GM12878 (cell line): ENCODE measurements at places on chromosomes 6 and 20.

GRCh38 chr6:15343490-15344191, 97.8 kb downstream of the JARID2 start:
- DNase-seq, result no peak

GRCh38 chr6:163603395-163603794, 188.9 kb downstream of the QKI start:
- DNase-seq, result no peak

- DNase-seq, result no peak
Measured at GRCh38 chr6:131931063-131931750, 20.0 kb downstream of the CCN2 start.

GRCh38 chr6:138769102-138769676, 4.4 kb upstream of the CCDC28A start:
- DNase-seq, result no peak

DNA sequence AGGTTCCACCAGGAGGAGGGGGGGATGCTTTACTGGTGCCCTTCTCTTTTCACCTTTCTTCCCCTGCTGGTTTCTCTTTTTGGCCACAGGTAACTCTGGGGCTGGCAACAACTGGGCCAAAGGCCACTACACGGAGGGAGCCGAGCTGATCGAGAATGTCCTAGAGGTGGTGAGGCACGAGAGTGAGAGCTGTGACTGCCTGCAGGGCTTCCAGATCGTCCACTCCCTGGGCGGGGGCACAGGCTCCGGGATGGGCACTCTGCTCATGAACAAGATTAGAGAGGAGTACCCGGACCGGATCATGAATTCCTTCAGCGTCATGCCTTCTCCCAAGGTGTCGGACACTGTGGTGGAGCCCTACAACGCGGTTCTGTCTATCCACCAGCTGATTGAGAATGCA, 4.4 kb downstream of the TUBB1 start:
- DNase-seq, result no peak

DNA sequence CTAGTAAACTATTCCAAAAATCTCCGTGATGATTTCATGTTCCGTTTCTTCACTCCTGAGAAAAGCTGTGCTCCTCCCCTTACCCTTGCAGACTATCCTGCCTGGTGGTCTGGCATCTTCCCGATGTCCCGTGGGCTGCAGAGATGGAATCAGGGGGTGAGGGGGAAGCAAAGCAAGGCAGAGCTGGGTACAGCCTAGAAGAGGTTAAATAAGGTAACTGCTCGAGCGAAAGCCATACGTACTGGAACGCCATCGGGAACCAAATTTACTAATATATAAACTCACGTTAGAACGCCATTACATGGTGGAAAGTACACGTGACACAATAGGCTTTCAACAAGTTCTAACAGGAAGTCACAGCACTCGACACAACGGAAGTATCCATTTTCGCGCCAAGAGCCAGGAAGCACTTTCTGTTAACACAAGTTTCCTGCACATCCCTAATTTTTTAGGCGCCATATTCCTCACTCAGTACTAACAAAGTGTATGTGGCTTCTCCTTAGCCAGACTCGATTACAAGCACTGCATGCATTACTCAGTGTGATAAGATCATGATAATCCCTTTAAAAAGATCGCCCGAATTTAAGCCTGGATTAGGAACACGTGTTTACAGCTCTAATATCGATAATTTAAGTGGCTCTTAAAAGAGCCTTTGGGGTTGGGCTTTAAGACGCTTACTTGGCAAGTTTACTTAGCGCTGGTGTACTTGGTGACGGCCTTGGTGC, 101.6 kb upstream of the PRSS16 start:
- peak; percentile 84 for DNase-seq

- DNase-seq, result no peak
Measured at GRCh38 chr6:21228411-21228810, 365.1 kb upstream of the SOX4 start.

DNA sequence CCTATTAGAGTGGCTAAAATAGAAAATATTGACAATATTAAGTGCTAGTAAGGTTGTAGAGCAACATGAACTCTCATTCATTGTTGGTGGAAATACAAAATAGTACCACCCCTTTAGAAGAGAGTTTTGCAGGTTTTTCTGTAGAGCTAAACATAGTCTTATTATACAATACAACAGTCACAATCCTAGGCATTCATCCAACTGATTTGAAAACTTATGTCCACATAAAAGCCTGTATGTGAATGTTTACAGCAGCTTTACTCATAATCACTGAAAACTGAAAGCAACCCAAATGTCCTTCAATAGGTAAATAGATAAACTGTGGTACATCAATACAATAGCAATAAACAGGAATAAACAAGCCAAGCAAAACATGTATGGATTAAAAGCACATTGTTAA, 162.6 kb upstream of the PRND start:
- no peak for DNase-seq

- DNase-seq, result no peak
Measured at GRCh38 chr20:52768694-52769093, 203.5 kb upstream of the TSHZ2 start.

- no peak for DNase-seq
Measured at GRCh38 chr20:49680484-49680883, 33.2 kb downstream of the B4GALT5 start.

GRCh38 chr6:15791448-15792181, 128.8 kb upstream of the DTNBP1 start:
- no peak for DNase-seq

- no peak for DNase-seq
Measured at GRCh38 chr6:36516988-36517387, 30.3 kb downstream of the STK38 start.

DNA sequence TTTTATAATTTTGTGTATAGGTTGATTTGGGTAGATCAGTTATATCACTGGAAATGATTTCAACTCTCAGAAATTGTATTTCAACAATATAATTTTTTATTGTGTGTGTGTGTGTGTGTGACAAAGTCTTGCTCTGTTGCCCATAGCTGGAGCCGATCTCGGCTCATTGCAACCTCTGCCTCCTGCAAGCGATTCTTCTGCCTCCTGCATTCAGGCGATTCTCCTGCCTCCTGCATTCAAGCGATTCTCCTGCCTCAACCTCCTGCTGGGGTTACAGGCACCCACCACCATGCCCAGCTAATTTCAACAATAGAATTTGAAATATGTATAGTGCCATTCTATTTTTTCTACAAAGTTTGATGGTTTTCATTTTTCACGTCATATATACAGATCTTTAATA, 24.1 kb downstream of the AFDN start:
- DNase-seq, result no peak

DNA sequence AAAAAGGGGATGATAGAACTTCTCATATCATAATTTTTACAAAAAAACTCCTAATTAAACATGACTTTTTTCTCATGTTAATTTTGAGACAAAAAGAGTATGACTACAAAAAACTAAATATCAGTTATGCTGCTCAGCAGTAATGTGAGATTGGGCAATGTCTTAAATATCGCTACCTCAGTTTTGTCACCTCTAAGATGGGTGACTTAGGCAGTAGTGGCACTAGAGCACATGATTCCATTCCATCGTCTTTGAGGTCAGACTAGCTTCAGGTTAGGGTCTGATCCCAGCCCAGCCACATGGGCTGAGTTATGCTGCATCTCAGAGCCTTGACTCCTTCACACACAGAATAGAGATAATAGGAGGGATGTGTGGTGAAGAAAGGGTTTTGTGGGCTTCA, 11.0 kb downstream of the DCBLD1 start:
- no peak for DNase-seq

DNA sequence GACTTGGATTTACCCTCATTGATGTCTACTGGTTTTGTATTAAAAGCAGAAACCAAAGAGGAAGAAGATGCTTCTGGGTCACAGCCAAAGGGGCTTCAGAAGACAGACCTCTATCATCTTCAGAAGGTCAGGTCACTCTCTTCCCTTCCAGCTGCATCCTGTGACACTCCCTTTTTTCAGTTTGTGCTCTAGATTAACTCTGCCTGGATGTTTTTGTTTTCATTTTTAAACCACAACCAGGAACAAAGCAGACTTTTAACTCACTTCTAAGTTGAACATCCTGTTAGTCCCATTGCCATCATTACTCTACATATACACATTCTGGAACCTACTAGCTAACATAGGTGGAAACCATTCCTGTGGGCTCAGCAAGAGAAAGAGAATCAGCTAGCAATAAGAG, 45.2 kb downstream of the AKIRIN2 start:
- no peak for DNase-seq

DNA sequence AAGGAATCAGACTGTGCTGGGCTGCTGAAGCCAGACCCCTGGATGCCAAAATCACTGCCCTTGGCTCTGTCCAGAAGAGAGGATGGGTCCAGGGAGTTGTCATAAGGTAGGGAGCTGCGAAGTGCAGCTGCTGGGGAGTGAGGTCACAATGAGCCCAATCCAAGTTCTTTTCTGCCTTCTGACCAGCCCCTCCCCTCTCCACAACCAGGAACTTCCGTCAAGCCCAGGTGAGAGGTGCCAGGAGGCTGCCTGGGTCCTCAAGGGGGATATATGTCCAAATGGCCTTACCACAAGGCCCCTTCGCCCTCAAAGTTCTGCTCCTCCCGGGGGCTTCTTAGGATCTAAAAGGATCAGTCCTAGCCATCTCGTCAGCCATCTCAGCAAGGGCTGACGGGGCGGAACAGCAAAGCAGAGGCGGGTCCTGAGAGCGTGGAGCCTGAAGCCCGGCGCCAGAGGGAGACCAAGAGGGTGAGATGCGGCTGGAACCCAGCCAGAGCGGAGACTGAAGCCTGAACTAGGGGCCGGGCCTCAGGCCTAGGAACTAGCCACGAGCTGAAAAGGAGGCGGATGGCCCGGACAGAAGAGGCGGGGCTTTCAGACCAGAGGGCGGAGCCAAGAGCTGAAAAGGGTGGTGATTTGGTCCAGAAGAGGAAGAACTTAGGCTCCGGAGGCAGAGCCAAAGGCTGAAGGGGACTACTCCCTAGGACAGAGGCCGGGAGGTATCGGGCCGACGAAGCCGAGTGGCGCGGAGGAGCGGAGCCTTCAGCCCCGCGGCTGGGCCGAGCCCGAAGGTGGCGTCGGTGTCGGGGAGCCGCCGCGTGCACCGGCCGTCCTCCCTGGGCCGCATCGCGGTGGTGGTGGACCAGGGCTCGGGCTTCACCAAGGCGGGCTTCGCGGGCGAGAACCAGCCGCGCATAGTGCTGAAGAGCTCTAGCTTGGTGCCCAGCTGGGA, at the start of gene ACTL10:
Gene ACTL10 (plus strand): TSS at position 651 of the 952 bp plus-strand sequence. CDS start 555 bp downstream, outside the sequence.
- DNase-seq, result peak; percentile 91

- no peak for DNase-seq
Measured at GRCh38 chr6:87103977-87104601, 9.2 kb upstream of the CGA start.

DNA sequence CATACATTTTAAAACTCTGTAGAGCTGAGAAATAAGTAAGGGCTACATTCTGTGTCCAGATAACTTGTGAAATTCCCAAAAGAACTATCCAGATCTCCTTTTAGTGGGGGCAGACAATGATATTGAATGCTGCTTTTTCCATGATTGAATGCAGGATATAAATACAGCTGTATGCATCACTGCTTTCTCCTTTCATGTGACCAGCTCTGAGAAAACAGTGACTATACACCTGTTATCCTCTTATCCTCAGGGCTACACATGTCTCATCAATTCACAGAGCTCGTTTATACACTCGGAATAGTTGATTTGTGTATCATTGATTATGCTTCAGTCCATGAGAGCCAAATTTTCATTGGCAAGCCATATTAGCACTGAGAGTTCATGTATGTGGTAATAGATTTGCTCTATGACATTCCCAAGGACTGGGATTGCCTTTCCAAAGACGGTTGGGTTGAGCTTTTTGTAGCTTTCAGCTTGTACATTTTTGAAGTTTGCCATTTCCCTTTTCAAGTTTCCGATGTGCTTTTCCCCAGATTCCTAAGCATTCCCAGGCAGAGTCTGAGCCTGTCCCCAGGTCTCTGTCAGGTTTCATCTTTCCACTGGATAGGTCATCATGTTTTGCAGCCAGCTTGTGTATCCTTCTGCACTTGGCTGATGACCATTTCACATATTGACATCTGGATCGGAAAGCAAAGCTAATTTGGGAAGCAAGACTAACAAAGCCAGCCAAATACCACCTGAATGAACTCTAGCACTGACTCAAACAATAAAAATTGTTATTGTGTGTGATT, 97.7 kb downstream of the RFX6 start:
- DNase-seq, result no peak

- no peak for DNase-seq
Measured at GRCh38 chr6:139448998-139449610, 74.7 kb upstream of the CITED2 start.

GRCh38 chr6:87723170-87724078, 21.4 kb upstream of the AKIRIN2 start:
- peak; percentile 77 for DNase-seq

DNA sequence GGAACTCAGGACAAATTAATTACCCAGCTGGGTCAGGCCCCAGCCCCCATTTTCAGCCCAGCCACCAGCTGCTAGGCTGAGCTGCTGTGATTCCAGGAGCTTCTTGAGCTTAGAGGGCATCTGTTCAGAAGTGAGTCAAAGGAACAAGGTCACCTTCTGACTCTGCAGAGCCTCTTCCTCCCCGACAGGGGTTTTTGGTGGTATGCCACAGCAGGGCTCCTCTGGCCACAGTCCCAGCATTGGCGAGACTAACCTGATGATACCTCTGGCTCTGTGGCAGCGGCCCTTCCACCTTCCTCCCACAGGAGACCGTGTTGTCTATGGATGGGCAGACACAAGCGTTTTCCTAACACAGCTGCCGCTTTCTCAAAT, 39.7 kb downstream of the ZC3H12D start:
- DNase-seq, result no peak

GRCh38 chr20:1820138-1821079, 74.8 kb upstream of the SIRPA start:
- no peak for DNase-seq

DNA sequence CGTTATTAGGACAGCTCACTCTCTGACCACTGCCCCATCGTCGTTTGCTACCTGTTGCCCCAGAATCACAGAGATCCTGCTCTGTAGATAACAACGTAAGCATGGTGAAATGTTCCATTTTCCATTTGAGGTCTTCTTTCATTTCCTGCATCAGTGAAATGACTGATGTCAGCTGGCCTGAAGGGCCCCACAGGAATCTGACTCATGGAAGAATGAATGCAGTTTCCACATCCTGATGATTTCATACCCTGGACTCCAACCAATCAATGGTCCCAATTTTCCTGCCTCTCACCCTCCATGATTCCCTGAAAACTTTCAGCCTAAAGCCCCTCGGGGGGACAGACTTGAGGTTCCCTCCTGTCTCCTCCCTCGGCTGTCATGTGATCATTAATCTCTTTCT, 394.4 kb upstream of the CDH4 start:
- no peak for DNase-seq

GRCh38 chr20:48919882-48920526, 1.5 kb upstream of the ARFGEF2 start:
- no peak for DNase-seq

DNA sequence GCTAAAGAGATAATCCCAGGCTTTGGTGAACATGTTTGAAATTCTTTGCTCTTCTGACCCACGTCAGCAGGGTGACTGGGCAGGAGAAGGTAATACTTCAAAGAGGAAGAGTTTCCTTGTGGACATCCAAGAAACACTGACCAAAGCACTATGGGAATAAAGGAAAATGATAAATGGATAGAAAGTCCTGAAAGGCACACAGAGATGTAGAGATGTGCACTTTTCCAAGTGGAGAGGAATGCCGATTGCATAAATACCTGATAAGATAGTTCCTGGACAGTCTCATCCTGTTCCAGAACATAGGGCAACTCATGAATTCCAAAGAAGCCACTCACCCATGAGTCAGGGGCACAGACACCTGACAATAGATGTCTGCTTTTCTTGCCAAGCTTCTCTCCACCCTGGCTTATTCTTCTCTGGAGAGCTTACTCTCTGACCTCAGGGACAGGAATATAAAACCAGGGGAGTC, 191.3 kb upstream of the FOXA2 start:
- no peak for DNase-seq

GRCh38 chr6:150211700-150212511, 69.1 kb downstream of the PPP1R14C start:
- no peak for DNase-seq

- DNase-seq, result no peak
Measured at GRCh38 chr6:20559924-20560551, 25.8 kb downstream of the CDKAL1 start.
